Stimulated activated CD4-positive, alpha-beta T cell treated with anti-CD3 and anti-CD28 coated beads, Interleukin-1b, Interleukin-23, amount 100 ng/mL, for 1 hour (primary cell): ENCODE measurements at places on chromosomes 6 and 20.

- DNase-seq, result no peak
These were observed 60.4 kb downstream of the SCAND1 start for GRCh38 chr20:35893942-35894341.

DNA sequence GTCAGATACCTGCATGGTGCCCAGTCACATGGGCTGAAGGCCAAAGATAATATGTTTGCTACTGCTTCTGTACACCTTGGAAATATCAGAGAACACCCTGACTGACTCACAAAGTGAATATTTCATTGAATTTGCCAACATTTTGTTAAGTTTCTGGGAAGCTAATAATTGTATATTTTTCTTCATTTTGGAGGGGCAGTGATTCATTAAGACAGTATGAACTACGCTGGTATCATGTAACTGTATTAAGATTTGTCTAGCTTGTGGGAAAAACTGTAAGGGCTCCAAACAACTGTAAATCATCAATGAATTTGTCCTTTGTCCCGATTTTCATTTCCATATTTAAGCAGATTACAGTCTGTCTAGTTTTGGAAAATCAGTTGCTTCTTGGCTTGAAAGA is 102.3 kb upstream of the CCN2 start:
- DNase-seq, result no peak

DNA sequence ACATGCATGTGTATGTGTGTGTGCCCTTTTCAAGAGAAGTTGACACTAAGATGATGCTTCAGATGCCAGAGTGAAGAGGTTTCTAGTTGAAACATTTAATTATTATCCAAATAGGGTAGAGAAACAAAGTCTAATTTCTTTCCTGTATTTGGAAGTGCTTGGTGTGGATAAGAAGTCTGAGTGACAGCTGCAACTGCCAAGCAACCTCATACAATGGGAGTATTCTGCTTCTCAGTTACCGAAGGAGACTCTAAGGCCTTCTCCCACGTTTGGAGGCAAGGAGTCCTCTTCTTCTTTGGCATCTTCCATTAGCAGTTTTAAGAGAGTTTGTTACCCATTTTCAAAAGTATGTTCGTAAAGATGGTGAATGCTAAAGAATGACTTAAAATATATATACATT is 82.4 kb downstream of the HDGFL1 start:
- no peak for DNase-seq

GRCh38 chr6:155265843-155266535 is 2.2 kb downstream of the CLDN20 start:
- DNase-seq, result no peak

- DNase-seq, result no peak
These were observed 100.7 kb upstream of the HMGN3 start for GRCh38 chr6:79335133-79335674.

DNA sequence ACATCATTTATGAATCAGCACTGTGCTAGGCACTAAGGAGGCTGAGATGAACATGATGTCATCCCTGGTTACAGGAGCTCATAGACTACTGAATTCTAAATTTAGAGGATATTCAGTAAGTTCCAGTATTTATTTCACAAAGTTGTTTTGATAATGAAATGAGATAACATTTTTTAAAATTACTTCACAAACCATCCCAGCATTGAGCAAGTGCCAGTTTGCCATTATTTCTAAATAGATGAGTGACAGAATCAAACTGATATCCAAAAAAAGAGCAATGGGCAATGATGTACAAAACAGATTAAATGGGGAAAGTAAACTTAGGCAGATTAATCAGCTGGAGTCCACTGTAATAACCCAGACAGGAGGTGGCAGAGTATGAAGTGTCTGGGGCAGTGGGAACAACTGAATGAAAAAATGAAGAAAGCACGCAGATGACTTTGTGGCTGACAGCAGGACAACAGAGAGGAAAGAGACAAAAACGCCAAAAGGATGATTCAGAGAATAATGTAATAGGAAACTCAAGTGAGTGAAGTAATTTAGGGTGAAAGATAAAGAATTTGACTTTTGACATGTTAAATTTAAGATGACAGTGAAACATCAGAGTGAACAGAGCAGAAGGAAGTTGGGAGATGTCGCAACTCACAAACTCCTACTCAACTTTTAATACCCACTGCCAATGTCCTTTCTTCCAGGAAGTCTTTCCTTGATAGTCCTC is 70.2 kb downstream of the RCAN2 start:
- no peak for DNase-seq

DNA sequence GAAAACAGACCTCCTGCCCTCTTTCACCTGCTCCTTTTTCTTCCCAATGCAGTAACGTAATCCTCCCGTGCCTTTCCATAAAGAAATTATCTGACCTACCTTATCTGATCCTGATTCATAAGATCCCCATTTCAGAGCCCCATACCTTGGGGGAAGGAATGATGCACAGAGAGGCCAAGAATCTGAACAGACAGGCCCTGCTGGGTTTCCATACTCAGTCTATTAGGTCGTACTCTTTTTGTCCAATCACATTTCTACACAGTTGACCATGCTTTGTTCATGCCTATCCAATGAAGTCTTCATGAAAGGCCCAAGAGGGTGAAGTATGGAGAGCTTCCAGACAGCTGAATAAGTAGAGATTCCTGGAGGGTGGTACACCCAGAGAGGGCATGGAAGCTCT is 25.3 kb downstream of the SRPK1 start:
- DNase-seq, result no peak

DNA sequence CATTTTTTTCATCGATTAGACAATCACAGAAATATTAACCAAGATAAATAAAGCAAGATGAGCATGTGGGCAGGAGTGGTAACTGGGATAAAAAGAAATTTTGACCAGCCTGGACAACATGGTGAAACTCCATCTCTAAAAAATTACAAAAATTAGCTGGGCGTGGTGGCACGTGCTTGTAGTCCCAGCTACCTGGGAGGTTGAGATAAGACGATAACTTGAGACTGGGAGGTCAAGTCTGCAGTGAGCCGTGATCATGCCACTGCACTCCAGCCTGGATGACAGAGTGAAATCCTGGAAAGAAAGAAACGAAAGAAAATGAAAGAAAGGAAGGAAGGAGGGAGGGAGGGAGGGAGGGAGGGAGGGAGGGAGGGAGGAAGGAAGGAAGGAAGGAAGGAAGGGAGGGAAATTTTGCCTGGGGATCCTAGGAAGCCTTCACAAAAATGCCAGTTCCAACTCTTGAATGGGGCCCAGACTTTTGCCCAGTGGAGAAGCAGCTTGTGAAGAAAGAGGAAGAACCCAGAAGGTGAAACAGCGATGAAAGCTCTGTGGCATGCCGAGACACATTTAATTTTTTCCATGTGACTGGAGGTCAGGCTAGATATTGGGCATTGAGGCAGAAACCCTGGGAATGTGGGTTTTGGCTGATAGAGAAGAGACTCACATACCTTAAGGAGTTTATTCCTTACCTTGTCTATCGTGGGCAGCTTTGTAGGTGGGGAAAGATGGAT is 20.3 kb downstream of the CCDC170 start:
- DNase-seq, result no peak

DNA sequence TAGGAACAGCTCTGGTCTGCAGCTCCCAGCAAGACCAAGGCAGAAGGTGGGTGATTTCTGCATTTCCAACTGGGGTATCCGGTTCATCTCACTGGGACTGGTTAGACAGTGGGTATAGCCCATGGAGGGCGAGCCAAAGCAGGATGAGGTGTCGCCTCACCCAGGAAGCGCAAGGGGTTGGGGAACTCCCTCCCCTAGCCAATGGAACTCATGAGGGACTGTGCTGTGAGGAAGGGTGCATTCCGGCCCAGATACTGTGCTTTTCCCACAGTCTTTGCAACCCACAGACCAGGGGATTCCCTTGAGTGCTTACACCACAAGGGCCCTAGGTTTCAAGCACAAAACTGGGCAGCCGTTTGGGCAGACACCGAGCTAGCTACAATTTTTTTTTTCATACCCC is 21.8 kb downstream of the HDDC2 start:
- no peak for DNase-seq

GRCh38 chr20:42955713-42956112 is 234.0 kb downstream of the PTPRT start:
- no peak for DNase-seq

DNA sequence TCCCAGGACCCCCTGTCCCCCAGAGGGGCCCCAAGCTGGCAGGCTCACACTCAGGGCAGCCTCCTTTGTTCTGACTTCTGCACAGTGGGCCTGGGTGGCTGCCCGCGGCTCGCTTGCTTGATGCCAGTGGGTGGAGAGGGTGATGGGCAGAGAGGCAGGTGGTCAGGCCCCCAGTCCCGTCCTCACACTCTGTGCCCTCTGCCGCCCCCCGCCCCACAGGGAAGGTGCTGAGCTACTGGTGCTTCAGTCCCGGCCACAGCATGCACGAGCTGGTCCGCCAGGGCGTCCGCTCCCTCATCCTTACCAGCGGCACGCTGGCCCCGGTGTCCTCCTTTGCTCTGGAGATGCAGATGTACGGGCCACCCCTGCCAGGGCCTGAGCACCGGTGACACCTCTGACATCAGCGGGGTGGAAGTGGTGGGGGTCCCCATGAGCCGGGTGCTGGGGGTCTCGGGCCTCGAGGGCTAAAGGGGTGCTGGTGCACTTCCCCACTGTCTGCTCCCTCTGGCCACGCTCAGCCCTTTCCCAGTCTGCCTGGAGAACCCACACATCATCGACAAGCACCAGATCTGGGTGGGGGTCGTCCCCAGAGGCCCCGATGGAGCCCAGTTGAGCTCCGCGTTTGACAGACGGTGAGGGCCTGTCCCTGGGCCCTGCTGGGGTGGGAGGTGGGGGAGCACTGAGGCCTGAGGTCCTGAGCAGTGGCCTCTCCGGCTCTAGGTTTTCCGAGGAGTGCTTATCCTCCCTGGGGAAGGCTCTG is 8.9 kb upstream of the TNFRSF6B start:
- DNase-seq, result no peak

DNA sequence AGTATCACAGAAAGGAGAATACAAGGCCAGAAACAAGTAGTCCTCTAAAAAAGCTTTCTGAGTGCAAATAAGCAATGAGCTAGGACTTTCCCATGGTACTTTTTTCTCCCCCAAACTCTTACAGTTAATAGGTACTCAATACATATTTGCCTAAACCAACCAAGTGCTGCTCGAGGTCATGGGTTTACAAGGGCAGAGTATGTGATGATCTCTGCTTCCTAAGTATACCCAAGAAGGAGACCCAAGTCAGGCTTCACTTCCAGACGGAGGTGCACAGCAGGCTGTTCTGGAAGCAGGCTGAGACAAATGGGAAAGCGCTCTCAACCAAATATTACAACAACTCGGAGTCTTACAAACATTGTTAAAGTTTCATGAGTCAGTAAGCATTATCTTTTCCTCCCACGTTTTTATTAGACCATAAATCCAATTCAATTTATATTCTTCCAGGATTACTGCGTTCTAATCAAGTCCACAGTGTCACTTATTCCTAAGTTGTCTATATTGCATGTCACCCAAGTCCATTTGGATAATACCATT is 8.1 kb downstream of the FYN start:
- DNase-seq, result no peak

- DNase-seq, result no peak
These were observed 14.0 kb upstream of the GMPR start for GRCh38 chr6:16224409-16224808.

DNA sequence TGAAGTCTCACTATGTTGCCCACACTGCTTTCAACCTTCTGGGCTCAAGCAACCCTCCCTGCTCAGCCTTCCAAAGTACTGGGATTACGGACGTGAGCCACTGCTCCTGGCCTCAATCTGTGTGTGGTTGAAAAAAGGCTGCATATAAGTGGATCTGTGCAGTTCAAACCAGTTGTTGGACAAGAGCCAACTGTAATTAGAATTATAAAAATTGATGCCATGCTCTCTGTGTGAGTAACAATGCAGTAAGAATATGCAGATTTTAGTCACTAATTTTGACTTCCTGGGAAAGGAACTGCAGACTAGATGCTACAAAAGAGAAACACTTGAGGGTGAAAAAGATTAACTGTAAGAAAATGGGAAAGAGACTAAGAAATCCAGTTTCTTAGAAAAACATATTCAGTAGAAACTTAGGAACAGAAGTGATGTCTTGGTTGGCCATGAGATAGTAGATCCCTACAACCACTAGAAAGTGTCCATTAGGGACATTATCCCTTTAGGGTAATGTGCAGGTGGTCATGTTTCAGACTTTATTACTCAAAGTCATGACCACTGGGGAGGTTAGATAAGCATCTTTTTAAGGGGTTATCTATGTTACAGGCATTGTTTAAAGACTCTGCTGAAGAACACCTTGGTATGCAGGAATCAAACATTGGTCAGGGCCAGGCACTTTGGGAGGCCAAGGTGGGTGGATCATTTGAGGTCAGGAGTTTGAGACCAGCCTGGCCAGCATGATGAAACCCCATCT is 26.3 kb downstream of the ITCH start:
- no peak for DNase-seq

DNA sequence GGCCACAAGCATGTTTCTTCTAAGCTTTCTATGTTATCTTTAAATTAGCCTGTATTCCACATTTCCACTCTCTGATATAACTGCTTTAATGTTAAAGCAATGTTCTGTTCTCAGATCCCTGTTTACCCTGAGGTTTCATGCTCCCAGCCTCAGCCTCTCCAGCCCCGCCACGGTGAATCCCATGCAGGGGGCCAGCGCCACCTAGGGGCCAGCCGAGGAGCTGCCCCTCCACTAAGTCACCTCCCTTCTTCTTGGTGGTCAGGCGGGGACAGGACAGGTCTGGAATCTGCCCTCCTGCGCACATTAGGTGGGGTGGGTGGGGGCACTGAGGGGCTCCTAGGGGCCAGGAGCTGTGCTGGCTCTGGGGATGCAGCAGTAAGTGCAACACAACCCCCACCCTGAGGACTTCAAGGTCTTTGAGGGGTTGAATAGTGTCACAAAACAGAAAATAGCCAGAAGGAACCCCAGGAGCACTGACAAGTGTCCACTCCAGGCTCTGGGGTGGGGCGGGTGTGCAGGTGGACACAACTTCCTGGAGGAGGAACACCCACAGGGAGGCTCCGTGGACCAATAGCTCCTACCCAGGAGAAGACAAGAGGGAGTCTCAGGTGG is 61.6 kb downstream of the RAB44 start:
- DNase-seq, result peak; percentile 80

- no peak for DNase-seq
These were observed 306.0 kb upstream of the HS3ST5 start for GRCh38 chr6:114648847-114649246.

GRCh38 chr6:113065611-113066010 is 718.5 kb downstream of the RFPL4B start:
- DNase-seq, result no peak

GRCh38 chr20:54535033-54535432 is 59.6 kb downstream of the DOK5 start:
- DNase-seq, result no peak

DNA sequence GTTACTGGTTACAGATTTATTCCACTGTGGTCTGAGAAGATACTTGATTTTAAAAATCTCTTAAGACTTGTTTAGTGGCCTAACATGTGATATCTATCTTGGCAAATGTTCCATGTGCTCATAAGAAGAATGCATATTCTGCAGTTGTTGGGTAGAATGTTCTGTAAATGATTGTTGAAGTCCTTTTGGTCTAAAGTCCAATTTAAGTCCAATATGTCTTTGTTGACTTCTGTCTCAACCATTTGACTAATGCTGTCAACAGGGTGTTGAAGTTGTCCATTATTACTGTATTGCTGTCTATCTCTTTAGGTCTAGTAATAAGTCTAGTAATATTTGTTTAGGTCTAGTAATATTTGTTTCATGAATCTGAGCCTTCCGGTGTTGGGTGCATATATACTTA is 387.8 kb upstream of the RUNX2 start:
- DNase-seq, result no peak

- DNase-seq, result no peak
These were observed 37.7 kb upstream of the NOL4L start for GRCh38 chr20:32622585-32623468.

GRCh38 chr6:14799928-14800327 is 445.9 kb upstream of the JARID2 start:
- no peak for DNase-seq
